Sigmoid colon (tissue), 7 donors: ENCODE measurements at places on chromosomes 16 and 17. TPM values are rescaled to one million over a fixed set of nuclear protein-coding genes. Genes with fewer than 3 reads are reported as not detected.

The UQCRC2 gene
- 197 TPM for total RNA-seq

The SLC6A2 gene
- 0.14 TPM for total RNA-seq

The PHAF1 gene
- 13.8 TPM for total RNA-seq

The BCO1 gene
- total RNA-seq: not detected

The ADAMTS18 gene
- not detected for total RNA-seq

The PTGES3L gene
- 9.4 TPM for total RNA-seq

The GNGT2 gene
- 1.6 TPM for total RNA-seq

The CCDC144A gene
- total RNA-seq: 3.9 TPM

The RECQL5 gene
- total RNA-seq: 11.5 TPM

The MYH8 gene
- not detected for total RNA-seq

The NME4 gene
- total RNA-seq: 169 TPM

The DNAH9 gene
- total RNA-seq: under 0.01 TPM
